CD4-positive, alpha-beta T cell (primary cell): ENCODE measurements at places on chromosomes 16 and 17.

DNA sequence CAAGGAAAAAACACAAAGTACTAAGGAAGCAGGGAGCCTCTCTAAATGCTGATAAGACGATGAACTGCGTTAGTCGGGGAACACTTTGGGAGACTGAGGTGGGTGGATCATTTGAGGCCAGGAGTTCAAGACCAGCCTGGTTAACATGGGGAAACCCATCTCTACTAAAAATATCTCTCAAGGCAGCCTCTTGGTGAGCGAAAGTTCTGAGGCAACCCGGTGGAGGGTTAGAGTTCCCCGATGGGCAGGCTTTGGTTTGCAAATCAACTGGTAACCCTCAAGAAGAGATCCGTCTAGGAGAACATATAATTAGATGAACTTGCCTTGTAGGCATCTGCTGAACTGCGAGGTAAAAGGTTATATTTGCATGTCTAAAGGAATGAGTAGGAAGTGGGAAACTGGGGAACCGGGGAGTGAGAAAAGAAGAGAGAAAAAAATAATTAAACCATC lies 44.6 kb downstream of the WSB1 start:
- DNase-seq = no peak

- no peak for DNase-seq
Observed at GRCh38 chr16:48082516-48082915, 73.3 kb downstream of the ABCC12 start.

GRCh38 chr16:31092330-31092729 lies 2.3 kb downstream of the VKORC1 start:
- DNase-seq = no peak

DNA sequence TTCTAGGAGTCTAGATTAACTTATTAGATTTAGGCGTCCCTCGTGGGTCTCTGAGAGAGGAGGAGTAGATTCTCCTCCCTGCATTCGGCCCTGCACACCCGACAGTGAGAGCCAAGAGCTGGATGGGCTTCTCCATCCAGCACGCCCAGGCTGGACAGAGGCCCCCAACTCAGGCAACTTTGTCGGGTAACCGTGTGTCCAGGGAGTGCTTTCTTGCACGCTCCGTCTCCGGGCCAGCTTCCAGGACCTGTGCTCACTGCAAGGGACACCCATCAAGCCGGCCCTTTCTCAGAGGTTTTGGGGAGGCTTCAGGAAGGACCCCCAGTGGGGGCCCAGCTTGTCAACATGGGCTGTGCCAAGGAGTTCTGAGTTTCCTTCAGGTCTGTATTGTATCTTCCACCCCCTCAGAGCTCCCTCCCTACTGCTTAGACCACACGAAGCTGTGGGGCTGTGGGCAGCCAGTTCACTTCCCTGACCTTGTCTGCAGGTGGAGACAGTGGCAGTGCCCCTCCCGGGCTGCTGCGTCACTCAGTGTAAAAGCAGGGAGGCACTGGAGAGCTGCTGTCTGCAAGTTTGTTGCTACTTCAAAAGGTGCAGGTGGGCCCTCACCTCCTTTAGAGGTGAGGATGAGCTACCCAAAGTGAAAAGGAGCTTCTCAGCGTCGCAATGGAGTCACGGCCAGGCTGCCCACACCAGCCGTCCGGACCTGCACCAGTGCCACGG lies 24.0 kb upstream of the C16orf78 start:
- no peak for DNase-seq

GRCh38 chr17:43406676-43407645 lies 8.2 kb downstream of the ARL4D start:
- no peak for DNase-seq

GRCh38 chr17:37488607-37489196 lies 989 bp upstream of the DUSP14 start:
- peak; percentile 54 for DNase-seq

GRCh38 chr16:57889960-57890751 lies 80.8 kb downstream of the CNGB1 start:
- peak; percentile 33 for DNase-seq

- DNase-seq = peak; percentile 71
Observed at GRCh38 chr16:58392215-58393137, at the start of gene GINS3. GINS3 (plus strand) TSS chr16:58392471; CDS start chr16:58392602, 131 bp downstream.

- DNase-seq = peak; percentile 67
Observed at GRCh38 chr16:31010585-31011325, at the start of gene STX1B. STX1B (minus strand) TSS chr16:31010638; CDS start chr16:31010396, 242 bp downstream.

DNA sequence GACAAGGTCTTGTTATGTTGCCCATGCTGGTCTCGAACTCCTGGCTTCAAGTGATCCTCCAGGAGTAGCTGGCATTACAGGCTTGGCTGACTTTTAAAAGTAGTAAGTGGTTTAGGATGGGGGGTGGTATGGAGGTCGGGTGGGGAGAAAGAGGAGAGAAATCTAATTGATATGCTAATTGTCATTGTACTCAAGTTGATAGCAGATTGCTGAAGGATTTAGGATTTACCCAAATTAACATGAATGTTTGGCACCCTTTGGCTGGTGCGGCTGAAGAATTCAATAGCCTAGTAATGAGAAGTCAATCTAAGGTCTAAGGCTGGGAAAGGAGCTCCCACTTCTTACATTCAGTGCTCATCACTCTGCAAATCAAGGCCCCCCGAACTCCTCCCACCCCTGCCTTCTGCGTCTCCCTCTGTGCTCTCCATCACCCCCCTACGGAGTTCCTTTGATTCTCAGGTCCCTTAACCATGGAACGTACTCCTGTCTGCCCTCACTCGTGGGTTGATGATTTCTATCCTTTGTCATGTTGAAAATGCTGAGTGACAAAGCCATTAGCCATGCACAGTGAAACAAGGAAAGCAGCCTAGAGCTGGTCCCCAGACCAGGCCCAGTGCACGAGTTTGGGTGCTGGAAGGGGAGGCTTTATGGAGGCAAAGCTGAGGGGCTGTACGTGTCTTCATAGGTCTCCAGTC lies 17.3 kb downstream of the CDH13 start:
- no peak for DNase-seq

DNA sequence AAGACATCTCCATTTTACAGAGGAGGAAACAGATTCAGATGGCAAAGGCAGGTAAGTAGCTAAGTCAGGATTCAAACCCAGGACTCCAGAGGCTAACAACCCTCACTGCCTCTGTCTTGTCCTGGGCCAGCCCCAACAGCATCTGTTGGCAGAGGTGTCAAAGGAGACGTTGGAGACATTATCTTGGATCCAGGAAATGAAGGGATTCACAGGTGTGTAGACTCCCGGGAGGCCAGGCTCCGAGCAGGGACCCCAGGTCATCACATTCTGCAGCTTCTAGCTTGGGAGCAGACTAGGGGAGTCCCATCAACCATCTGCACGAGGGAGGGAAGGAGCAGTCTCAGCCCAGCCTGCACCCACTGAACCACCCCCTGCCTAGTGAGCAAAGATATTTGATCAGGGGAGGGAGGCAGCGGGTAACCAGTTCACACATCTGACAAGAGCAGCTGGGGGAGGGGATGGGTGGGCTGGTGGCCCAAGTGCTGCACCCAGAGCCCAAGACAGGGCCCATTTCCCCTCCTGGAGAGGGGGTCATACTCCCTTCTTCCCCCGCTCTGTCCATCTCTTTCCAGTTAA lies 1.0 kb upstream of the B9D1 start:
- no peak for DNase-seq

DNA sequence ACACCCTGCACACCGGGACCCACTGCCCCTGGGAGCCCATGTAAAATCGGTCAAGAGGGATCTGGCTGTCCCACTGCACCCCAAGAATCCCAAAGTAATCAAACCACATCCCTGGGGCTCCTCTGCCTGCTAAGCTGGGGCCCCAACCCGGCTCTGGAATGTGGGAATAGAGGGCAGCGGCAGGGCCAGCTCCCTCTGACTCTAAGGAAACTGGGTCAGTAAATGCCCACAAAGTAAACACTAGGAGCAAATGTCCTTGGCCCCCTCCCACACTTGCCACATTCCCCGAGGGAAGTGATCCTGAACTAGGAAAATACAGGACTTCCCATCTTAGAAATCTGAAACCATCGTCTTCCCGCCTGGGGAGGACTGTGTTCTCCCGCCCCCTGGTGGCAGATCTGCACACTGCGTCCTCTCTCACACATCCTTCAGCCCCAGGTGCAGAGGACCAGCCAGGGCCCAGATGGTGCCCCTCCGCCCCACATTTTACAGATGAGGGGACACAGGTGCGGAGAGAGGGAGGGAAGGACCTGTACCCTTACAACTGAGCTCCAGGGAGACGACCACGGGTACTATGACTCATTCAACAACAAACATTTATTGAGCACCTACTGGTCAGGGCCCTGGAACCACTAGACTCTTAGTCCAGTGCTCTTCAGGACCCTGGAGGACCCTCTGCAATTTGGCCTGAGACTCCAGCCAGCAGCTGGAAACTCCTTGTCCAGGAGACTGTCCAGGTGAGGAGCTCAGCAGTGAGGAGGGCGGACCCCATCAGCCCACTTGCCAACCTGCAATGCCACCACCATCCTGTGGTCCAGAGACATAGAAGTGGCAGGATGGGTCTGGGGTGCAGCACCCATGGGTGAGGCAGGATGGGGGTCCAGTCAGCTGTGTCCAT lies 10.1 kb downstream of the P3H4 start:
- peak; percentile 86 for DNase-seq

- DNase-seq = no peak
Observed at GRCh38 chr17:77694391-77695363, 263.8 kb upstream of the TNRC6C start.

GRCh38 chr16:27543801-27544200 lies 5.9 kb downstream of the GTF3C1 start:
- no peak for DNase-seq

- DNase-seq = no peak
Observed at GRCh38 chr17:72461757-72462156, 340.9 kb downstream of the SOX9 start.

GRCh38 chr16:1407753-1408152 lies 6.8 kb downstream of the UNKL start:
- DNase-seq = no peak

DNA sequence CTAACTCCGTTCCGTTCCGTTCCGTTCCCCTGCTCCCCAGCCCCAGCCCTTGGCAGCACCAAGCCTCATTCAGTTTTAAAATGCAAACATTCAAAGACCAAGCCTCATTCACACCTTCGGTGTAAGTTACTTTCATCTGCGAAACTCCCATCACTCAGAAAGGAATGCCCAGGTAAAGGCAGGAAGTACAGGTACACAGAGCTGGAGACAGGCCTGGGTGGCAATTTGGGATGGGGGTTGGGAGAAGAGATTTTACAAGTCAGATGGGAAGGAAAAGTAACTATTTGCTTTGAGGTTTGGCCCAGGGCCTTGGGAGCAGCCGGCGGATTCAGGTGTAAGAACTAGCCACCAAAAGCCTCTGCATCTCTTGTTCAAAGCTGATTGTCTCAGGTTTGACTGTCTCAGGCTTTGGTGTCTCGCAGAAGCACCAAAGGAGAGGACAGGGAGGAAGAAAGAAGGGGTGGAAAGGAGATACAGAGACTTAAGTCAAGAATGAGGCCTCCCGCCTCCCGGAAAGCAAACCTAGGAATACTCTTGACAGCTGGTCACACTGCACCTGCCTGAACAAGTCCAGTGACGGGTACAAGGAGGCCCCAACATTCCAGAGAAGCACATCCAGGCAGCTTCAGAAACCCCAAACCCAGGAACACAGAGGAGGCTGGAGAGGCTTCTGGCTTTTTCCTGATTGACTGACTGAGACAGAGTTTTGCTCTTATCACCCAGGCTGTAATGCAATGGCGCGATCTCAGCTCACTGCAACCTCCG lies 54.7 kb downstream of the NXN start:
- no peak for DNase-seq

DNA sequence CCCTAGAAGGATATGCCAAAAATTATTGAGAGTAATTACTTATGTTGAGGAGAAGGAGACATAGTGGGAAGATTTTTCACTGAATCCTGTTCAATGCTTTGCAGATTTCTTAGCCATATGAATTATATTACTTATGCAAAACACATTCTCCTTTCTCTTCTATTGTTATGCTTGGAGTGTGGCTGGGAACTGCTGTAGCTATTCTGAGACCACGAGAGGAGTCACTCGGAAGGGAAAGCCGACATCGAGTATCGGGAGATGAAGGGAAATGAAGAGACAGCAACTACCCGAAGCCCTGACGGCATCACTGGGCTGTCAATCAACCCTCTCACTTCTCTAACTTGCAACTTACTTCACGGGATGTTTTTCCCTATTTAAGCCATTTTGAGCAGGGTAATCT lies 39.6 kb downstream of the STX8 start:
- no peak for DNase-seq

GRCh38 chr16:56279132-56279531 lies 87.8 kb downstream of the GNAO1 start:
- peak; percentile 45 for DNase-seq

DNA sequence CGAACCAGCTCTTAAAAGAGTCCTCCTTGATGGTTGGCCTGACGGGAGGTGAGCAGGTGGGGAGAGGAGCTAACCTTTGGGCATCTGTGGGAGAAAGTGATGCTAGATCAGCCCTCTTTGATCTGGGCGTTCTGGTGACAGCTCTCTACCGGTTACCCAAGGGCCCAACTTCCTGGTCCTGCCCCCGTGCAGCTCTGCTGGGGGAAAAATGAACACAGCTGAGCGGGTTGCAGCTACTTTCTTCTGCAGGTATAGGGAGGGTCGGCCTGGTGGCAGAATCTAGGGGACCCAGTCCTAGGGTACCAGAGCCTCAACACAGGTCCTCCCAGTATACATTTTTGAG lies 2.9 kb downstream of the SHISA9 start:
- no peak for DNase-seq

GRCh38 chr16:4882633-4883285 lies 35.5 kb downstream of the UBN1 start:
- no peak for DNase-seq

- no peak for DNase-seq
Observed at GRCh38 chr17:28385037-28385400, 13.5 kb downstream of the SARM1 start.

DNA sequence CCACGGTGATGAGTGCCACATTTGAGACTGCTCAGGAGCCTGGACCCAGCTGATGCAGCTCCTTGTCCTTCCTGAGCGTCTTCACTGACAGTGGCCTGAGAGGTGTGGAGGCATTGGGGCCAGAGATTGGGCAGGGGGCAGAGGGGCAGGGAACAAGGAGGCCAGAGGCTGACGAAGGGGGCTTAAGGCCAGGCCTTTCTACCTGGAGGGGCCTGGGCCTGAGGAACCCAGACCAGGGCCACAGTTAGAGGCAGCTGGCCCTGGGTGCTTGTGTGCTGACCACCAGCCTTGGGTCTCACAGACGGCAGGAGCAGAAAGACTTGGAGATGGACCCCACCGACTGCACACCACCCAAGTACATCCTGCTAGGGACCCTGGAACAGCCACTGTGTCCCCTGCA lies 168.2 kb upstream of the ZNF267 start:
- DNase-seq = no peak

DNA sequence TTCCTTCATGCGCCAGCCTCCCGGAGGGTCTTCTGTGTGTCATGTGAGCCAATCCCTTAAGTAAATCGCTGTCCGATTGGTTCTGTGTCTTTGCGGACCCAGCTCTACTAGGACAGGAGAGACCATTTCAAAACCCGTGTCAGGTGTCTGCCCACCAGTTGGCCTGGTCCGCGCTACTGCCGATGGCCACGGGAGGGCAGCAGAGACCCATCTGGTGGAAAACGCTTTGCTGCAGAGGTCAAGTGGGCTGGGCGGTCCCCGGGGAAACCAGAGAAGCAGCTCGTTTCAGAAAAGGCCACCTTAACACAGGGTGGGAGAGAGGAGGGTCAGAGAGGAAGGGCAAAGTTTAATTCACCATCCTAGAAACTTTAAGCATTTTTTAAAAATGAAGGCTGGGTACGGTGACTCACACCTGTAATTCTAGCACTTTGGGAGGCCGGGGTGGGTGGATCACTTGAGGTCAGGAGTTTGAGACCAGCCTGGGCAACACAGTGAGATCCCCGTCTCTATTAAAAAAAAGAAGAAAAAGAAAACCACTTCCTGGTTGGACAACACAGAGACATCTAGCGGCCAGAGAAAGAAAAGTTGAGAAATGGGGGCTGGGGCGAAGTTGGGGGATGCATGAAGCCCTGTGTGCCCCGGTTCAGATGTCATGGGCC lies 2.8 kb upstream of the CIBAR2 start:
- DNase-seq = peak; percentile 61
